ENCODE measurements at places on chromosomes 12 and 14. TPM values are rescaled to one million over a fixed set of nuclear protein-coding genes. Genes with fewer than 3 reads are reported as not detected.

DNA sequence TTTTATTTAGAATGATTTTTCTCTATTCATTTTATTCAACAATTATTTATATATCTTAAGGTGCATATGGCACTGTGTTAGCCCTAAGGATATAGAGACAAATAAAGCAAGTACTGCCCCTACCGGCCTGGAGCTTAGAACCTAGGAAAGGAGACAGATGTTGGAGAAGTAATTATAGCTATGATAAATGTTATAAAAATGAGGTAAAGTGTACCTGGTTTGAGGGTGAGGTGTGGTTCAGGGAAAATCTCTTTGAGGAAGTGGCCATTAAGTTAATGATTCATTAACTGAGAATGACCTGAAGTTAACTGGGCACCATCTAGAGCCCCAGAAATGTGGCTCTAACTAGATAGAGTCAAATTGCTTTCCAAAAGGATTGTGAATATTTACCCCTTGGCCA, 31.9 kb downstream of the CDKL1 start:
- H3K27me3 ChIP-seq: no peaks in the 10 kb centered on the region
- no peak overlapping the region for H3K4me3 ChIP-seq
- H3K27ac ChIP-seq: no peak overlapping the region
- peaks cover 15% of the 10 kb centered on the region for H3K4me1 ChIP-seq

DNA sequence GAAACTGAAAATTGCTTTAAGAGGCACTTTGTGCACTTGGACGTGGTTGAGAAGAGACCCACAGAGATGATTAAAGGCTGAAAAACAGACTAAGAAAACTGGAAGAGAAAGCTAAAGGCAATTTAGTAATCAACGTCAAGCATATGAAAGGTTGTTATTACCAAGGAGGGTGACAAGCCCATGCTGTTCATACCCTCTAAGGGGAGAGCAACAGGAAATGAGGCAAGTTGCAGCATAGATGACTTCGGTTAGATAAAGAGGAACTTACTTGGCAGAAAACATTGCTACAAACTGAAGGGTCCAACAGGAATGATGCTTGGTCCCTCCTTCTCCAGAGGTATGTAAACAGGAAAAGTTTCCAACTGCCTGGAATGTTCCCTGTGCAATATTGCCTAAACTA, 107.8 kb downstream of the DUSP6 start:
- peaks cover 32% of the 10 kb centered on the region for H3K4me1 ChIP-seq
- DNase-seq: peak; percentile 84

DNA sequence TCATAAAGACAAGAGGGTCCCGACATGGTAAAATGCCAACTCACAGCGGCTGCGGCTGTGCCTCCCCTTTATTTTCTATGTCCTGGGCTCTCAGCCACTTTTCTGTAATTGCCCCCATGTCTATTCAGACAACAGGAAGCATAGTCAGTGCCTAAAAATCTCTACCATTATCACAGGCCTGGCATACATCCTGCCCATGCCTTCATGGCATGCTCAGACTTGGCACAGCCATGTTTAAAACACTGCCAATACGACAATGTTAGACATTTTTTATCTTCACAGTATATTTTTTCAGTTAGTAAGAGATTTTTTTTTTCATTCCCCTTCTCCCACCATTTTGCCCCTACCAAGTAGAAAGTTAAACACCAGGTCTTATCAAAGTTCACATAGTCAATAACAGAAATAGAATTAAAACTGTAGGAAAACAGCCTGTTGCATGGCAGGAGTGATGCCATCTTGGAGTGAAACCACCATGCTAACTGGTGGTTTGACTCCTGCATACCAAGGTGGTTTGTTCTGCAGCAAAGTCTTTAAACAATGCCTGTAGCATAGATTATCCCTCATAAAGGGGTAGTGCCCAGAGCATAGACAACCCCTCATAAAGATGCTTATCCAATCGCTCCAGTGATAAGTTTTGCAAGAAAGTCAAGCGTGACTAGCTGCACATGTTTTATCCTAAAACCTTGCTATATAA, 18.9 kb upstream of the CERS5 start:
- H3K27ac ChIP-seq: no peak overlapping the region
- no peaks in the 10 kb centered on the region for H3K4me1 ChIP-seq
- no peak for DNase-seq
- no peaks in the 10 kb centered on the region for H3K36me3 ChIP-seq

DNA sequence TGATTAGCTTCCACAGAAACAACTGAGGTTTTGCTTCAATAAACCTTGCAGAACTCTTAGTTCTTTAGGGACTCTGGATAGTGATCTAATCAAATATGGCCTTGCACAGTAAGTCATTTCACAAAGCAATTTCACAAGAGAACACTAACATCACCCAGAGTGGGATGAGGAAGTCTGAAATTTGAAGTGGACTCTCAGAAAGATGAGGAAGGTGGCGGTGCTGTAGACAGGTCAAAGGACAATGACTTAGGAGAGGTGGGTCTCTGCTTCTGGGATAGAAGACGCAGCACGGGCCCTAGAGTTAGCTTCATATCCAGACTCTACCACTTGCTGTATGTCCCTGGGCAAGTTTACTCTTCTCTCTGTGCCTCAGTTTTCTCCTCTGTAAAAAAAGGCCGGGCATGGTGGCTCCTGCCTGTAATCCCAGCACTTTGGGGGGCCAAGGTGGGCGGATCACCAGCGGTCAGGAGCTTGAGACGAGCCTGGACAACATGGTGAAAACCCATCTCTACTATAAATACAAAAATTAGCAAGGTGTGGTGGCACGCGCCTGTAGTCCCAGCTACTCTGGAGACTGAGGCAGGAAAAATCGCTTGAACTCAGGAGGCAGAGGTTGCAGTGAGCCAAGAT, 18.9 kb downstream of the FOS start:
- no peaks in the 10 kb centered on the region for H3K36me3 ChIP-seq
- peak overlapping the region; percentile 98 for H3K27ac ChIP-seq
- peak; percentile 96 for DNase-seq
- peak overlapping the region; percentile 85 for H3K4me3 ChIP-seq
- H3K4me1 ChIP-seq: peaks cover 90% of the 10 kb centered on the region

DNA sequence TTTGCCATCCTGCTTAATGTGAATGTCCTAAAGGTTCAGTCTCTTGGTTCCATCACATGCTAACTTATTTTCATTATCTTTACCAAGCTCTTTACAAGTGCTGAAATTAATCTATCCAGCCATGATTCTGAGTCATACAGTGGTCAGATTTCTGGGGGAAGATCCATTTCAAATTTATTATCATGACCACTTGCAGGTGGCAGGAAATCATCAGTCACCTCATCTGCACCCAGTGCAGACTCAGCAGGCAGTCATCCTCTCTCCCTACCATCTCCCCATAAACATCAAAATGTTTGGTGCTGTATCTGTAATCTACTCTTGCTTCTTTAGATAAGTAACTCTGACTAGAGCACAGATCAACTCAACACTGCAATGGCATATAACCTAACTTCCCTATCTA, 23.5 kb downstream of the ATG14 start:
- no peaks in the 10 kb centered on the region for H3K27me3 ChIP-seq
- no peak overlapping the region for H3K27ac ChIP-seq
- peaks cover 76% of the 10 kb centered on the region for H3K36me3 ChIP-seq
- H3K4me3 ChIP-seq: no peak overlapping the region
- no peaks in the 10 kb centered on the region for H3K4me1 ChIP-seq

DNA sequence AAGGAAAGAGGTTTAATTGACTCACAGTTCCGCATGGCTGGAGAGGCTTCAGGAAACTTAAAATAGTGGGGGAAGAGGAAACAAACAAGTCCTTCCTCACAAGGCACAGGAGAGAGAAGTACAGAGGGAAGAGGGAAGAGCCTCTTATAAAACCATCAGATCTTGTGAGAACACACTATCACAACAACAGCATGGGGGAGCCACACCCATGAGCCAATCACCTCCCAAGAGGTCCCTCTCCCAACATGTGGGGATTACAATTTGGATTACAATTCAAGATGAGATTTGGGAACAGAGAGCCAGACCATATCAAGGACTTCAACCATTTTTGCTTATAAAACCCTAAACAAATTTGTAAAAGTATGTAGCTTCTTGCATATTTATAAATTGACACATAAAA, 45.8 kb downstream of the SLCO1C1 start:
- H3K27ac ChIP-seq: no peak overlapping the region
- H3K4me3 ChIP-seq: no peak overlapping the region
- DNase-seq: no peak
- no peaks in the 10 kb centered on the region for H3K36me3 ChIP-seq

GRCh38 chr14:26775765-26776563, 178.1 kb upstream of the NOVA1 start:
- no peak for DNase-seq
- H3K4me1 ChIP-seq: no peaks in the 10 kb centered on the region
- no peak overlapping the region for H3K4me3 ChIP-seq
- no peaks in the 10 kb centered on the region for H3K36me3 ChIP-seq
- no peaks in the 10 kb centered on the region for H3K27me3 ChIP-seq
- H3K27ac ChIP-seq: no peak overlapping the region

GRCh38 chr12:3236345-3237187, 159.4 kb downstream of the TSPAN9 start:
- no peaks in the 10 kb centered on the region for H3K4me1 ChIP-seq
- H3K27ac ChIP-seq: no peak overlapping the region
- H3K27me3 ChIP-seq: no peaks in the 10 kb centered on the region
- H3K4me3 ChIP-seq: no peak overlapping the region

GRCh38 chr12:89245090-89245489, 107.2 kb downstream of the DUSP6 start:
- H3K27me3 ChIP-seq: no peaks in the 10 kb centered on the region
- peak; percentile 82 for DNase-seq
- no peaks in the 10 kb centered on the region for H3K36me3 ChIP-seq
- no peak overlapping the region for H3K4me3 ChIP-seq
- peak overlapping the region; percentile 93 for H3K27ac ChIP-seq

GRCh38 chr14:98341211-98341610, 930.8 kb downstream of the BCL11B start:
- H3K4me1 ChIP-seq: no peaks in the 10 kb centered on the region
- no peak for DNase-seq
- no peaks in the 10 kb centered on the region for H3K36me3 ChIP-seq
- H3K4me3 ChIP-seq: no peak overlapping the region
- no peak overlapping the region for H3K27ac ChIP-seq

DNA sequence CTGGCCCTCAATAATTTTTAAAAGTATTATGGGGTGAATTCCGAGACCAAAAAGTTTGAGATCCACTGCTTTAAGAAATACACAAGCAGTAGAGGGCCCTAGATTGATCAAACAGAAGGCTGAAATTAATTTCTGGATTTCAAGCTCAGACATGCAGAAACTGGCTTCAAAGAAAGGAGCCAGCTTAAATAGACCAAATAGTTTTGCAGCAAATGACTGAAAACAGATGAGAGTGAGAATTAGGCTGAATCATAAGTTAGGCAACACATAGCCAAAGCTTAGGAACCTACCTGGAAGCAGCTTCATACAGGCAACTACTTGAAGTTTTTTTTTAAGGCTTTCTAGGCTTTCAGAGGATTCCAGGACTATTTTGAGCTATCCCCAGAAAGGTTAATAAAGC, 12.4 kb downstream of the ATF7 start:
- no peaks in the 10 kb centered on the region for H3K27me3 ChIP-seq
- no peak for DNase-seq
- peak overlapping the region; percentile 32 for H3K27ac ChIP-seq

DNA sequence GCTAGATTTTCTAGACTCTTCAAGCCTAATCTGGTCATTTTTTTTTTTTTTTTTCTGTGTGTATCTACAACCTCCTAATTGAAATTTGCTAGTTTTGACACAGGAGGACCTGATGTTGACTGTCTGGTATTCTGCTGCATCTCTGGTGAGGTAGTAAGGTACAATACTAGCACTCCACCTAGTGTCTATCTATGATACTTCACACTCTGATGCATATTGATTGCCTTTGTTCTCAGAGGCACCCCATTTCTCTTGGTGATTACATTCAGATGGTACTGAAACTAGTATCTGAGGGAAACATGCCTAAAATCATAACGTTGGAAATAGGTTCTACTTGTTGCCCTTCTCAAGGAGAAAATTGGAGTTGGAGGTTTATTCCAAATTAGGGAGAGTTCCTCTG, 930.5 kb upstream of the NOVA1 start:
- no peaks in the 10 kb centered on the region for H3K27me3 ChIP-seq
- H3K4me1 ChIP-seq: no peaks in the 10 kb centered on the region
- DNase-seq: no peak
- no peak overlapping the region for H3K27ac ChIP-seq
- H3K36me3 ChIP-seq: no peaks in the 10 kb centered on the region
- H3K4me3 ChIP-seq: no peak overlapping the region

DNA sequence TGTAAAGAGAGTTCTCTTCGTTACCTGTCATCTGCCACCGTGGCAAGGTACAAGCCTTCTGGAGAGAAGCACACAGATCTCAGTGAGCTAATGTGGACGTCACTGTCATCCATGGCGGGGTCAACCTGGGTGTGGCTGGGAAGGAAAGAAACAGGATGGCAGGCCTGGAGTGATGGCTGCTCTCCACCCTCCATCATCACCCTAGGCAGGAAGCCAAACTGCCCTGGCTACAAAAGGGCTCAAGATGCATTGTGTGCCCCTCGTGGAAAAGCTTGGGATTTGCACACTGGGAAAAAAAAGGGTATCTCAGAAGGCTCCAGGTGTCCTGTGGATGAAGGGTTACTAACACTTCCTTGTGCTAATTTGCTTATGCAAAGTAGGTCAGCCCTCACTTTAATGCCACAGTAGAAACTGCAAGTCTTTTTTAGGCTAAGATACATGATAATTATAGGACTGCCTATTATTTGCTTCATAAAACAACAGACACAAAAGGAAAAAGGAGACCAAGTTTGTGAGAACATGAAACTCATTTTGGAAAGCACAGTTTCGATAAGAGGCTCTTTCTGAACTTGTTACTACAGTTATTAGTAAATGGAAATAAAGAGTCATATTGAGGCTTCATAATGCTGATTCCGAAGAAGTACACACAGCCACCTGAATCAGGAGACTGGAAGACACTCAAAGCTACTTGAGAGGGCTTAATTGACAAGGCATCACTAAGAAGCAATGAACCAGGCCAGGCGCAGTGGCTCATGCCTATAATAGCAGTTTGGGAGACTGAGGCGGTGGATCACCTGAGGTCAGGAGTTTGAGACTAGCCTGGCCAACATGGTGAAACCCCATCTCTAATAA, 18.9 kb downstream of the RFC5 start:
- H3K27me3 ChIP-seq: no peaks in the 10 kb centered on the region
- H3K4me1 ChIP-seq: no peaks in the 10 kb centered on the region
- H3K4me3 ChIP-seq: no peak overlapping the region
- DNase-seq: no peak
- no peak overlapping the region for H3K27ac ChIP-seq
- H3K36me3 ChIP-seq: peaks cover 100% of the 10 kb centered on the region

DNA sequence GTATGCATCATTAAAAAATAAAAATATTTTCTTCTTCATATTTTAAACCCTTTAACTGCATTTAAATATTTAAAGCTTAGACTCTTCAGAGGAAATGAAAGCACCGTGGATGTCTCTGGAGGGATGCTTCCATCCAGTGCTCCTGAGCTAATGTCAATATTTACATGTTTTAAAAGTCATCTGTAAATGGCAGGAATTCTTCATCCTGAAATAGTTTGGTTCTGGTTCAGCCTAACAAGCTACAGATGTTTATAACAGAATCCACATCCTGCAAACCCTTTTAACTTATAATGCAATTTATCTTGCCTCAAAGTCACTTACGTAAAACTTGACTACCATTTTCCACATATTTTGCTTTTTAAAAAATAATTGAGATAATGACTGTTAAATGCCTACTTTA, 1207.3 kb downstream of the SLC16A7 start:
- H3K4me1 ChIP-seq: no peaks in the 10 kb centered on the region
- H3K4me3 ChIP-seq: no peak overlapping the region
- no peak for DNase-seq

ABCD2 gene
- not detected for polyA plus RNA-seq

INSM2 gene
- polyA plus RNA-seq: not detected

CLEC2D gene
- polyA plus RNA-seq: 3.9 TPM

COX6A1 gene
- polyA plus RNA-seq: 901 TPM

Measured in CD14-positive monocyte (primary cell).